LNCaP clone FGC (cell line): ENCODE measurements at places on chromosomes 7 and 10.
A peak's percentile ranks its signal among the peaks of the same experiment; 100 is the strongest.

DNA sequence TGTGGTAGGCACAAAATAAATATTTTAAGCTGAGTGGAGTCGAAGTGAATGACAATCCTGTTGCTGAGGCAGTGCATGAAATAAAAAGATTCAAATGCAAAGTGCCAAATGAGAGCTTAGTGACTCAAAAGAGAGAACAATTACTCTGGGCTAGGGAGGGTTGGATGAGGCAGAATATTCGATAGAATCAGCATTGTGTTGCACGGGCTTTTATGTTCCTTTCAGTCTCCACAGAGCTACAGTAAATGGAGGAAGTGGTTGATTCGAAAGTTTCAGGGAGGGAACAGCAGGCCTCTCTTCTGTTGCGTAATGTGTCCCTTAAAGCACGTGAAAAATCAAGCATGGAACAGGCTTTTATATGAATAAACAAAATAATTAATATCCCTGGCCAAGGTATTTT, 599.3 kb upstream of the CELF2 start:
- no peak for DNase-seq

GRCh38 chr7:103879928-103880600, 109.4 kb downstream of the RELN start:
- no peak for DNase-seq

DNA sequence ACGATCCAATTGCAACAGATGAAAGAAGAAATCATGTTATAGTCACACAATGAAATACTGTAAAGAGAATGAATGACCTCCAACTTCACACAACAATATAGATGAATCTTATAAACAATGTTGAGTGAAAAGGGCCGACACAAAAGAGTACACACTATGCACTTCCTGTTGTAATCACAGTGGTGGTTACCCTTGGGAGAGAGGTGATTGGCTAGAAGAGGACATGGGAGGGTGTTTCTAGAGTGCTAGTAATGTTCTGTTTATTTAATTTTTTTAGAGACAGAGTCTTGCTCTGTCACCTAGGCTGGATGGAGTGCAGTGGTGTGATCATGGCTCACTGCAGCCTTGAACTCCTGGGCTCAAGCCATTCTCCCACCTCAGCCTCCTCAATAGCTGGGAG, 82.5 kb downstream of the NDUFB2 start:
- no peak for DNase-seq

GRCh38 chr10:103983367-103983911, 16.5 kb downstream of the SLK start:
- DNase-seq = no peak

GRCh38 chr10:110437761-110438341, 59.9 kb upstream of the DUSP5 start:
- no peak for DNase-seq

DNA sequence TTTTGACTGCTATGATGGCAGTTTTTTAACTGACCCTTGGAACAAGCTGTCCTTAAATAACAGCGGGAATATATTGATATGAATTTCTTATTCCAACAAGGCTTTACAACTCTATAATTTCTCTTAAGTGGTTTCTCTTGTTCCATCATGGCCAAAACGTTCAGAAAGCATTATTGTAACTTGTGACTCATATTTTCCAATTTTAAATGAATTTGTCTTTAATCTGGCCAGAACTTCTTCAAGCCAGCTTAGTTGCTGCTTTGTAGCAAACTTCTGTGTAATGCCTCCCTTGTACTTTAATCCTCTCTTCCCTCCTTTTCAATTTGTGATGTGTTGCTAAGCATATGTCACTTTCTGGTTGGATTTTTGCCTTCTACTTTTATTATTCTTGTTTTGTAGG, 271.9 kb downstream of the KIF20B start:
- DNase-seq = no peak

DNA sequence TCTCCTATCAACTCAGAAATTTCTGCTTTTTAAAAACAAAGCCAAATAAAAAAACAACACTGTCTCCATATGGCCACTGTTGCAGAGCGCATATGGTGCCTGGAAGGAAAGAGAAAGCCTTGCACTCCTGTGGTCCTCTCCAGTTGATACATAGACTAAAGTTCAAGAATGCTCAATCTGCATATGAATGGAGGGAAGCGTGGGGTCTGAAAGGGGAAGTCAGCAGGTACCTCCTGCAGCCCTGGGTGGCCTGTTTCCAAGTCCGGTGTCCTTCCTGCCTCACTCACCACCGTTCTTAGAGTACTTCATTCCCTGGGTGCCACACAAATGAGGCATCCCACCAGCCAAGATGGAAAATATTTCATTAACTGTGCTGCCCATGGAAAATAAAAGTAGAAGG, 138.3 kb upstream of the PALS2 start:
- DNase-seq = no peak

DNA sequence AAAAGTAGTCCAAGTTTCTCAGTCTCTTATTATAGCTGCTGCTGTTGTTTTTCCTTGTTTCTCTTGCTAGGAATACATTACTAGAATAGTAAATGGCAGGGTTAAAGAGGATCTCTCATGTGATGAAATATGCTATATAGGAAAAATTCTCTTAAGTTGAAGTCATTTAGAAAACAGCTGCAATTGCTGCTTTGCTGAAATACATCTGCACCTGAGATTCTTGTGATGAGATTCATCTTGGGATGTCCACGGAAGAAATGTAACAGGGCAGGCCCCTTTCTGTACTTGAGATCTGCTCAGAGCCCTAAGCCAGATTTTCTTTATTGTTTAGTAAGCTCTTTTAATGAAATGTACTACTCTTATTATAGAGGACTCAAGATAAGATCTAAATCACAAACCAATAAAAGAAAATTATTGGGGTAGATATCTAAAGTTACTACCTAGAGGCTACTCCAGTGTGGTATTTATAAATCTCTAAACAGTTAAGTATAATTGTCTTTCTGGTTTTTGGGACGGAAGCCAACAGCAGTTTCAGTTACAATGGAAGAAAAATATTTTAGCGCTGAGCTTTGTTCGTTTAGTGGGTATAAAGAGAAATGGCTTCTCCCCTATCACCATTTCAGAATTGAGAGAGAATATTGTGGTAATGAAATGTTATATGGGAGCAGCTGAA, 701.5 kb downstream of the KCNMA1 start:
- no peak for DNase-seq

DNA sequence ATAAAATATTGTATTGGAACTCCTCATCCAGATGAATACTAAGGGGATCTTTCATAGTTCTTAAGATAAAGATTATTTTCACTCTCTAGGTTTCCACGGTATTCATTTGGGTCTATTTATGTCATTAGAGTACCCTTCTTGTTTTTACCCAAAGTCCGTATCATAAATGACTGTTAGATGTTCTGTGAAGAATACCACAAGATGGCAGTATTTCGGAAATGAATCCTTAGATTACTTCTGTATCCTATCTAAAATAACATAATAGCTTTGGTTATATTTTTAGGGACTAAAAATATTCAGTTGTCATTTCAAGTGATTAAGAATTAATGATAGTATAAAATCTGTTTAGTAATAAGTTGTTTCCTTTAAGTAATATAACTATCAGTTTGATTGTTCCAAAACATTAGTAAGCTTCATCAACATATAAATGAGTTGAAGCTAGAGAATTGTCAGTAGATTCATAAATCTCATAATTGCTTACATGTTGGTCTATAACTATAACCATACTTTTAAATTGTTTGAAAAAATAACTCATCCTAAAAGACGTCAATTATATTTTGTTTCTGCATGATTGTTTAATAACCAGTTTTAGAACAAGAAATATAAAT, 337.5 kb upstream of the KCND2 start:
- DNase-seq = peak; percentile 4

DNA sequence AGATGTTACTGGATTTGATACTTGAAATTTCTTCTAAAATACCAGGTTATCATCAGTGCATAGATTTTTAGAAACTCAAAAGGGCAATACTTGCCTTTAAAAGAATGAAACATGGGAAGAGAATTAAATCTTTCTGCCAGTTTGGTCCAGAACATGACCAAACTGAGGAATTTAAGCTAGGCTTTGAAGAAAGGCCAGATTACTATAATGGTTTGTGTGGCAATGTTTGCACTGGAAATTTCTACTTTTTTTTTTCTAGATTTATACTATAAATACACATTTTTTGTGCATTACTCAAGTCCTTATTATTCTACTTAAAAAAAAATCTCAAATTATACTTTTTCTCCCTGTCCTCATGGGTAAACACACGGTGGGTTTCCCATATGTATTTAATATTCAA, 9.2 kb downstream of the MKX start:
- no peak for DNase-seq

DNA sequence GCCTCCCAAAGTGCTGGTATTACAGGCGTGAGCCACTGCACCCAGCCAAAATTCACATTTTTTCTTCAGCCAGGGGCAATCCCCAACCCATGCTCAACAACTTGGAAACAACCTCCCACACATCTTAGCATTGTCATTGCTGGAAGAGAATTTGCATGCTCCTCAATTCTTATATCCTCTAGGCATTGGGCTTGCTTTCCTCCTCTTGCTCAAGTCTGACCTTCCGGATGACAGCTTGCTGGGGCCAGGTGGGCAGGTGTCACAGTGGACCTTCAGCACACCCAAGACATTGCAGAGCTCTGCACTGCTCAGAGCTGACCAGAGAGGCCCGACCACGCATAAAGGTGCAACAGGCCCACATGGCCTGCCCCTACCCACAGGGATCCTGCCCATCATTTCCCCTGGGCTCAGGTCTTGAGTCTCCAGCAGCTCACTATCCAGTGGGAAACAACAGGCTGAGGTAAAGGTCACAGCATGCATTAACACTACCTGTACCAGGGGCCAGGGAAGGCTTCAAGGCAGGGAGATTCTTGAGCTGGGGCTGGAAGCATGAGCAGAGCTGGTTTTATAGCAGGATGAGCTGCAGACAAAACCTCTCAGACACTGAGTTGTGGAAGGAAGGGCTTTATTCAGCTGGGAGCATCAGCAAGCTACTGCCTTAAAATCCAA, 6.8 kb upstream of the GPR15LG start:
- no peak for DNase-seq

- no peak for DNase-seq
These were observed 279.1 kb downstream of the BMPER start for GRCh38 chr7:34184466-34184865.

DNA sequence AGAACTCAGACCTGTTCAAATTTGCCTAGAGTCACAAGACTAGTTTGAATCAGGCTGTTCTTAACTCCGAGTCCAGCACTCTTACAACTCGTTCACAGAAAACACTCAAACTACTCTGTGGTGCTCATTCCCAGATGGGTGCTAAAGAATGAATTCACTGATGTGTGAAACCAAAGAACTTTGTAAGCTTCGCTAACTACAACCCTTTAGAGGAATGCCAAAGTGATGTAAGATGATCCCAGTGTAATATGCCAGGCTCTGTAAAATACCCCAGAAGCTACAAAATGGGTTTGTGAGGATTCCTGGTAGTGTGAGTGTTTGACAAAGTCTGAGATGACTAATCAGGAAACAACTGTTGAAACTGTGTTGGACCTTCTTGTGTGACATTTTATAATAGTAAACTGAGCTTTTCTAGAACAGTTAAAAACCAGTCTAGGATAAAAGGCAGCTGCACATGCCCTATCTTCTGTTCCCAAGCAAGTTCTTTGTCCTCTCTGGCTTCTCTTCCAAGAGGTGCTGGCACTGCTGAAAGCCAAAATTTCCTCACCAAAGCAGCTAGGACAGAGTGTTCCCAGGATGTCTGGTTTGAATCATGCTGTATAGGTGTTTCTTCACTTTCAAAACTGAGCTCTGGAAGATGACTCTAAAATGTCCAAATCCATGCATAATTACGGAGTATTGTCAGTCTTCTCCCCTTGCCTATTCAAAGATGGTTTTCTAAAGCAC, 527.6 kb downstream of the SORCS1 start:
- no peak for DNase-seq

- DNase-seq = no peak
These were observed 57.1 kb upstream of the KMT2E start for GRCh38 chr7:104956753-104957450.

DNA sequence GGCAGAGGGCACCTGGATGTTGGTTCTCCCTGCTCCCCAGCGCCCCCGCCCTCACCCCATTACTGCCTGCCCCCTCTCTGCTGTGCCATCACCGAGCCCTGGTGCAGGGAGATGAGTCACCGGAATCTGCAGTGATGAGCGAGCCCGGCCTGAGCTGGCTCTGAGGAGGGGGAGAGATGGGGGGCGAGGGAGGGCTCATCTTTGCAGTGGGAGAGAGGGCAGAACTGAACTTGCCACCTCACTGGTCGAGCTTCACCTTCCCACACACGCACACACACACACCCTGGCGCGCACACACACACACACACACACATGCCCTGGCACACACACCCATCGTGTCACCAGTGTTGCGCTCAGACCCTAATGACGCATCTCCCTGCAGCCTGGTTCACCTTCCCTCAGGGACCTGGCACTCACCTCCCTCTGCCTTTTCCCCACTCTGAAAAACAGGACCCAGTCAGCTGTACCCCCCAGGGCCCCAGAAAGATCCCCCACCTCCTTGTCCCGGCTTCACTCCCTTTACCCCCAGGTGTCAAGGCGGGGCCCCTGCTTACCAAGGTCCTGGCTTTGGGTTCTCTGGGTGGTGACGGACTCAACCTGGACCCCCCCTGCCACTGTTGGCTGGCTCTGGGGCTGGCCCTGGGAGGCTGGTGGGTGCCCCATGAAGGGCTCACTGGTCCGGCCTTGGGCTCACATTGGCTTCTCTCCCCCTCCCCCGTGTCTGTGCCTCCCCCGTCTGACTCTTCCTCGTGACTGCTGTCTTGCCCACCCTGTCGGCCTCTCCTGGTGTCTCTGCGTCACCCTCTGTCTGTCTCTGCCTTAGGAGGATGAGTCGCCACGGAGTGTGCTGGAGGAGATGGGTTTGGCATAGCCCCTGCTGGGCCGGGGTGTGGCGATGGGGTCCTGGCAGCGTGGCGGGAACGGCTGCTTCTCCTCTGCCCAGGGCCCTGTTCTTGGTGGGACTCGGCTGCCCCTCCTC, 5.4 kb downstream of the VGF start:
- DNase-seq = no peak

- DNase-seq = peak; percentile 63
These were observed 10.8 kb downstream of the UROS start for GRCh38 chr10:125812128-125812750.

- no peak for DNase-seq
These were observed 56.6 kb downstream of the PARD3 start for GRCh38 chr10:34758447-34758996.
